ENCODE measurements at places on chromosomes 7 and 10. TPM values are rescaled to one million over a fixed set of nuclear protein-coding genes. Genes with fewer than 3 reads are reported as not detected.

Gene IL15RA
- total RNA-seq = 2.9 TPM

Gene TEX47
- total RNA-seq = not detected

Gene AKR1D1
- not detected for total RNA-seq

Gene SFMBT2
- total RNA-seq = 9.7 TPM

Gene AKR1E2
- total RNA-seq = 6.3 TPM

Gene FAM237B
- total RNA-seq = not detected

Gene PLAC9
- total RNA-seq = not detected

Gene SH2B2
- 3.2 TPM for total RNA-seq
